ENCODE measurements at places on chromosomes 3 and 15. TPM values are rescaled to one million over a fixed set of nuclear protein-coding genes. Genes with fewer than 3 reads are reported as not detected.
A peak's percentile ranks its signal among the peaks of the same experiment; 100 is the strongest.

- no peak for DNase-seq
These were observed 71.3 kb downstream of the SPRED1 start for GRCh38 chr15:38323895-38324294.

- peak; percentile 60 for DNase-seq
These were observed 131.7 kb downstream of the TNIK start for GRCh38 chr3:171328419-171329082.

DNA sequence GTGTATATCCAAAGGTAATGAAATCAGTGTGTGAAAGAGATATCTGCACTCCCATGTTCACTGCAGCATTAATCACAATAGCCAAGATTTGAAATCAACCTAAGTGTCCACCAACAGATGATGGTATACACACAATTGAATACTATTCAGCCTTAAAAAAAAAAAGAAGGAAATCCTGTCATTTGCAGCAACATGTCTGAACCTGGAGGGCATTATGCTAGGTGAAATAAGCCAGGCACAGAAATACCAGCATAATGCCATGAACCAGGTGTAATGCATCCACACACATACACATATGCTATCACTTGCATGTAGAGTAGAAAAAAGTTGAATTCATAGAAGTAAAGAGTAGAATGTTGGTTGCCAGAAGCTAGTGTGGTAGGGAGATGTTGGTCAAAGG is 18.4 kb upstream of the NR1I2 start:
- DNase-seq: no peak

DNA sequence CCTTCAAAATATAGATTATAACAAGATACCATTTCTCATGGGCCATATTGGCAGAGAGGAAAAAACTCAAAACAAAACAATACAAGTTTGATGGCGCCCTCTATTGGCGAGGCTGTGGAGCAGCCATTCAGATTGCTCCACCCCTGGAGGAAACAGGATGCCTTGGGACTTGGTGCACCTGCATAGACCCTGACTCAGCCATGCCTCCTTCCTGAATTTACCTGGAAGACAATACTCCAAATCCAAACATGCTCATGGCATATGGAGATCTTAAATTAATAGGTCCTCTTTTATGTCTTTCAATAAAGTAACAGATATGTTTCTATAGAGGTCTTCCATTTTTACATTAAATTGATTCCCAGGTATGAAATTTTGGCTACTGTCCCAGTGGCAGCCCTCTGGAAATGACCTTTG is 90.0 kb downstream of the APBA2 start:
- DNase-seq: peak; percentile 25

Gene FGD5
- 0.18 TPM for total RNA-seq

All from fibroblast of the aortic adventitia (primary cell).